ENCODE measurements at places on chromosomes 3 and 15.

- DNase-seq: no peak
Measured at GRCh38 chr3:149332771-149333170, 665 bp downstream of the TM4SF18 start.

DNA sequence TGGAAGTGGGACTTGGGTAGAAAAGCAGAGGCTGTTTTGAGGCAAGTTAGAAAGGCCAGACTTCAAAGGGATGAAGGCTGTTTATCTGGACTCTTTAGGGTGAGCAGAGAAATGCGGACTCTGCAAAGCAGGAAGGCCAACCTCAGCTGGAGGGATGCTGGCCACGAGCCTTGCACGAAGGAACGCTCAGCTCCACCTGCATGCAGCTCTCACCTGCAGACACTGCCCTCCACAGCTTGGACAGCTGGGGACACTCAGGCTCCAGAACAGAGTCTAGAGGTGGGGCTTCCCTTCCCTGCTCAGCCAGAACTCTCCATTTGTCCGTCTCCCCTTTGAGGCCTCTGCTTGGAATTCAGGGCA lies 229.7 kb downstream of the ADAMTS17 start:
- no peak for DNase-seq

DNA sequence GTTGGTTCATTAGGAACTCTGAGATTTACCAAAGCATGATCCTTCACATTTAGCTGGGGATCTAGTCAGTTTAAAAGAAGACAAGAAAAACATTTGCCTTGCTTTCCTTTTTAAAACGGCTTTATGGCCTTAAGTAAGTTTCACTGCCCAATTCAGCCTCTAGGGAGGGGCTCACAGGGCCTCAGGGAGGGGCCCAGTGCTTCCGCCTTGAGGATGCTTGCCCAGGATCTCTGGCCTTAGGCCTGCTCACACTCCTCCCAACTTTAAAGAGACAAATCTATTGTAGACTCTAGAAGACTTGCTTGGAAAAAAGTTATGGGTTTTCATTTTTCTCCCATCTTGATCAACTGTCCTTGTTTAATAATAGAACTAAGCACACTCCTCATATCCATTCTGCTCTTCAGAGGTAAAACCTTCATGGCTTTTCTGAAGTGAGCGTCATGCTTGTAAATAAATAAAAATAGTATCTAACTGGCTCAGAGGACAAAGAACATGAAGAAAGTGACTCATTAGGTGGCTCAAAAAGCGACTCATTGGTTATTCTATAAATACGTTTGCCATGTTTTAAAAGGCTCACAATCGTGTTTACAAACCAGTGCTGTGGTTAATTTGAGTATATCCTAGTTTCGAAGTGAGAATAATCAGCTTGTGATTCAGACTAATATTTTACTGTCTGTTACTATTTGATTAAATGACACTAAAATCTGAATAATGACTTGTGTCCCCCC lies 13.7 kb downstream of the PDHB start:
- DNase-seq: no peak

DNA sequence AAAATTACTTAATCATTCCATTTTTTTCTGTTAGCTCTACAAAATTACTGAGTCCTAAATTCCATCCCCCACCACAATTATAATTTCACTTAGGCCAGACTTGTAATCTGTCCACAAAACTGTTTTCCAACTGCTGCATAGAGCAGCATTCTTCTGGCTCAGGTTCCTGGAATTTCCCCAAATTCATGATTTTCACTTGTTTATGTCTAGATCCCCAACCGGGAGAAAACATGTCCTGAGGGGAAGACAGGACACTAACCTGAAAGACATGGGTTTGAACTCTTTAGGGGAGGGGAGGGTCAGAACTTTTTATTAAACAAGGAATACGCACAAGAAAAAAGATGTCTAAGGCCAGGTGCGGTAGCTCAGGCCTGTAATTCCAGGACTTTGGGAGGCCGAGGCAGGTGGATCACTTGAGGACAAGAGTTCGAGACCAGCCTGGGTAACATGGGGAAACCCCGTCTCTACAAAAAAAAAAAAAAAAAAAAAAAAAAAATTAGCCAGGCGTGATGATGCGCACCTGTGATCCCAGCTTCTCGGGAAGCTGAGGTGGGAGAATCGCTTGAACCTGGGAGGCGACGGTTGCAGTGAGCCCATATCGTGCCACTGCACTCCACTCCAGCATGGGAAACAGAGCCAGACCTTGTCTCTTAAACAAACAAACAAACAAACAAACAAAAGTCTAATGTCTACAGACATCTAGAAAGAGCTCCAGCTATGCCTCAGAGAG lies 1.5 kb downstream of the ETFA start:
- no peak for DNase-seq

DNA sequence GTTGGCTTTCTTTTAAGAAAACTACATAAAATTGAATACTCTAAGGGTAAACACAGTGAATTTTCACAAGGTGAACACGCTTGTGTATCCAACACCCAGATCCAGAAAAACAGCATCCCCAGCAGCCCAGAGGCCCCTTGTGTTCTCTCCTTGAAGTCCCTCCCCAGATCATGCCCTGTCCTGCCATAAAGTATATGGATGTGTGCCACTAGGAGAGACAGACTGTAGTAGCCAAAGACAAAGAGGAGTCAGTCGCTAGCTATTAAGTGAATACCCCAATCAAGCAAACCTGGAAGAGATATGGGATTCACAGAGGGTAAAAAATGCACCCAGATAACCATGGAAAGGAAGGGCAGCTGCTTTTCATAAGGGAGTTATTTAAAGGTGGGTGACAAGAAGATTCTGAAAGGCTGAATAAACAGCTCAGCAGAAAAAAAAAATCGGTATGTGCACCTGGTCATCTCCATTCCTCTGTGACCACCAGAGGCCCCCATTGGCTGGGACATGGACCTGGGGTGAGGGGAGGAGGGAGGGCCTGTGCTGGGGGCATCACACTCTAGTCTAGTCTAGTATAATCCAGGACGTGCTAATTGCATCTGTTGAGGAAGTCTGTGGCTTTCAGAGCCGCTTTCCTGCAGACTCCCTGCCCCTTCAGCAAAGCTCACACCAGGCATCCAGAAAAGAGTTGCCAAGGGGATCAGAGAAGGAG lies 167.3 kb upstream of the NDN start:
- DNase-seq: no peak

DNA sequence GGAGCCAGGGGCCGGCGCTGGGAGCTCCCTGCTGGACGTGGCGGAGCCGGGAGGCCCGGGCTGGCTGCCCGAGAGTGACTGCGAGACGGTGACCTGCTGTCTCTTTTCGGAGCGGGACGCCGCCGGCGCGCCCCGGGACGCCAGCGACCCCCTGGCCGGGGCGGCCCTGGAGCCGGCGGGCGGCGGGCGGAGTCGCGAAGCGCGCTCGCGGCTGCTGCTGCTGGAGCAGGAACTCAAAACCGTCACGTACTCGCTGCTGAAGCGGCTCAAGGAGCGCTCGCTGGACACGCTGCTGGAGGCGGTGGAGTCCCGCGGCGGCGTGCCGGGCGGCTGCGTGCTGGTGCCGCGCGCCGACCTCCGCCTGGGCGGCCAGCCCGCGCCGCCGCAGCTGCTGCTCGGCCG lies 1.5 kb downstream of the SMAD6 start:
- peak; percentile 17 for DNase-seq

- DNase-seq: peak; percentile 37
Measured at GRCh38 chr3:108099679-108100428, 9.0 kb upstream of the CD47 start.

DNA sequence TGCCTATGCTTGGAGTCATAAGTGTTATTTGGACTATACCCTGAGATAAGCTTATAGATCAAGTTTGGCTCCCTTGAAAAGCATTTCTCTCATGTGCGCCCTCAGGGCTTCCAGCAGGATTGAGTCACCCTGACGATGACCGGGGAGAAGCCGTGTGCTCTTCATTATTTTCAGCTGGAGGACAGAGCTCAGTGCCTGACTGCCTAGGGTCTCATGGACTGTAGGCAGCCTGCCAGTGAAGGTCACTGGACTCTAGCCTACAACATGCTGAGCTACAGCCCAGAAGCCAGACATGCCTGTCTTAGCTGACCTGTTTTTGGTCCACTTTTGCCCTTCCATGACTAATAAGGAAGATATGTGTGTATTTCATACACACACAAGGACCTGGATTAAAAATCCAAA lies 31.6 kb upstream of the NUDT16 start:
- DNase-seq: no peak

DNA sequence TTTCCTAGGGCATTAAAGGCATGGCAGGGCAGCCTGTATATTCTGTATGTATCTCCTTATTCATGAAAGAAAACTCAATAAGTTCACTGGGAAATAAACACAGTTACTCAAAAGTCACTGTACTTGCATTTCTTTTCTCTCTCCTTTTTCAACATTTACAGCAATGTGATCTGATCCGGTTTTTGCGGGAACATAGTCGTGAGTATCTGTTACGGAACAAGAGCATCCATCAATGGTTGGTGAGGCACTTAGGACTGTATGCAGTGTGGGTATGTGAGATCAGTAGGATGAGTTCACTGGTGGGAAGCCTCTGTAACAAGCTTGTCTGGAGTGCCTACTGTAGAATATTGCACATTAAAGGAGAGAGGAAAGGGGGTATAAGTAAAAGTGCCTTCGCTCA lies 80.7 kb downstream of the COL6A5 start:
- DNase-seq: no peak

DNA sequence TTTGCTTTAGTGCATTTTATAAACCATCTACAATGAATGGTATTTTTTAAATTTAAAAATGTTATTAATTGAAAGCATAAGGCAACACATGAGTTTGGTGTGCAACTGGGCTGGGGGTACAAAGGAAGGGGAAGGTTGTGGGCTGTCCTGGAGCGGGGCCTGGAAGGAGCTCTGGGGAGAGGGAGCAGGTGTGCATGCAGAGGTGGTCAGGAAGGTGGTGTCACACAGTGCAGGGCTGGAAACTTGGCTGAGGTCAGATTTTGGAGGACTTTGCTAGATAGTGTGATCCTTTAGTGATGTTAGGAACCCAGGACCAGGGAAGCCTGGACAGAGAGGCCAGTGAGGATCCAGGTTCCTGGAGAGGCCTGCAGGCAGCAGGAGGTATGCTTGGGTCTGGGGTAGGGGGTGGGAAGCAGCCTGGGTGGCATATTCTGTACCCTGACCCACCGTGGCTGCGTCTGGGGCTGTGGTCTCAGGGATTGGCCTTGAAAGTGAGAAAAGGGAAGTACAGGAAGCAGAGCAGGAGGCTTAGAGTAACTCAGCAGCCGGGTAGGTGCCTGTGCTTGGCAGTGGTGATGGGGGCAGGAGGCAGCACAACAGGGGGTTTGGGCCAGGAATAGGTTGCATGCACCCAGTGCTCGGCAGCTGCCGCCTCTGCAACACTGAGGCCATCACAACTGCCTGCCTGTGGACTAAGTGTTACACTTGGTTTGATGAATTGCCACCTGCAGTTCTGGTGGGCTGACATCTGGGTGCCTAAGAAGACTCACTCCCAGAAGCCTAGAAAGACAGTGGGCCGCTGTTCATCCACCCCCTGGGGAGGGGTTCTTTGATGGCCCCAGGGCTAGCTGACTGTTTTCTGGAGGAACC lies 33.0 kb downstream of the KY start:
- DNase-seq: no peak

DNA sequence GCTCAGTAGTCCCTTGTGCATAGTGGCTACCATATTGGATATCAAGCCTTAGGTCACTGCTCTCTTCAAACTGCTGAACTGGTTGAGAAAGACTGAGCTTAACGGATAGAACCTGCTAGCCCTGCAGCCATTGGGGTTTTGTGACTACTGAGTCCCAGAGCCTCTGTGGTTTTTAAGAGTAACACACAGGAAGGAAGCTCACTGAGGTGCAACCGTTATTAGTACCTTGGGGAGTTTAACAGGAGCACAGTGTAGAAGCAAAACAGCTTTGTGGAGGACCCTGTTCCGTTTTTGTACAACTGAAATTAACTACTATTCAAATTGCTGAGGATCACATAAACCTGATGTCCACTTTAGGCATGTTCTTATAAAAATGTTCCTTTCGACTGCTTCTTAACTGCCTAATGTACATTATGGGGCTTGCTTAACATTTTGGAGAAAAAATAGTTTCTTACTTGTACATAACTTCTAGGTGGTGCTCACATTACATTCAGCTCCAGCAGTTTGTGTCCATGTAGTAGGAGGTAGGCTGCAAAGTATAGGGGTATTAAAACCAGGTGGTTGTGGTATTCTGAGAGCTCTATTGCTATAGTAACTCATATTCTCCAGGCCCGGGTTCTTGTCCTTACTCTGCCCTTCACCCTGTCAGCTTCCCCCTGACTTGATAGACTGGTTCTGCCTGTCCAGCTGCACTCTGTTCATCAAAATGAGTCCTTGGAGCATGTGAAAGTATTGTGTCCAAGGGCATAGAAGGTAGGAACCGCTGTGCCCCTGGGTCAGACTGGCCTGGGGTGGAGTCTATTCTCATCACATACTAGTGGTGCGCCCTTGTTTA lies 17.3 kb downstream of the PXK start:
- DNase-seq: no peak

DNA sequence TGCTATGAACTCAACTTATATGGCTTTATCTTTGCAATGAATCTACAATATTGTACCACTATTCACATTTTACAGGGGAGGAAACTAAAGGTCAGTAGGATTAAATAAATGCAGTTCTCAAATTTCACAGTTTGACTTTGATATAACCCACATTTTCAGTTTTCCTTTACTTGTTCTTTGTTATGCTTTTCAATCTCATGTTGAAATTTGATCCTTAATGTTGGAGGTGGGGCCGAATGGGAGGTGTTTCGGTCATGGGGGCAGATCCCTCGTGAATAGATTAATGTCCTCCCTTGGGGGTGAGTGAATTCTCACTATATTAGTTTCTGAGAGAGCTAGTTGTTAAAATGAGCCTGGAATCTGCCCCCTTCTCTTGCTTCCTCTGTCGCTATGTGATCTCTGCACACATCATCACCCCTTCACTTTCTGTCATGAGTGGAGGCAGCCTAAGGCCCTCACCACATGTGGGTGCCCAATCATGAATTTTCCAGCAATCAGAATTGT lies 44.7 kb downstream of the CD200 start:
- DNase-seq: no peak

DNA sequence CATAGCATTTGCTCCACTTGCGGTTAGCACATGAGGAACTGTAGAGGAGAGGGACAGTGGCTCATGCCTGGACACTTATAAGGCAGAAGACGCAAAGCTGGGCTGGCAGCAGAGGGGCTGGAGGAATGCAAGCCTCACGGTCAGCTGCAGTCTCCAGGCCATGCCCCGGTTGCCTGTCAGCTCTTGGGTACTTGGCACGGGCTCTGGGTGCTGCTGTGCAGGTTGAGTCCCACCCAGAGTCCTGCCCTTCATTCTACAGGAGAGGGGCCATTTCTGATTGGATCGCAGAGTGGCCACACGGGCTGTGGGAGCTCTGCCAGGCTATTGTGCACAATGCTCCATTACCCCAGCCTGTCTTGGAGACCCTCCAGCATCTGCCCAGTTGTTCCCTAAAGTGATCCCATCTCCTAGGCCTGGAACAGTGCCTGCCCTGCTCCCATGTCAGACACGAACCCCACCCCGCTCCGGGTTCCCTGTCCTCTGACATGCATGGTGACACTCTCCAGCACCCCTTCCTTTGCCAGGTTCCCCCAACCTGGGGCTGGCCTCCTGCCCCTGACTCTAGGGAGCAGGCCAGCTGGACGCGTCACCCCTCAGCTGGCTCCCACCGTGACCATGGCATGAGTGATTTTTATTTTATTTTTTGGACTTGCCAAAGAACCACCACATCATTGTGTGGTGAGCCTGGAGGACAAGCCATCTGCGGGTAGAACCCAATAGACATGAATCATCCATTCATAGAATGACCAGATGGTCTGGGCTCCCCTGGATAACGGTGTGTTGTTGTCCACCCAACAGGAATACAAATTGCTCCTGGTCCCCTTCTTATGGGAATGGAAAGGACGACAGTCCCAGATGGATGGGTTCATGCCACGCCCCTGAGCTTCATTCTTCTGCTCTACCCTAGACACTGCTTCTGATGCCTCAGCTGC lies 51.0 kb upstream of the KLF13 start:
- no peak for DNase-seq

- DNase-seq: no peak
Measured at GRCh38 chr3:142723665-142723967, 218 bp upstream of the TRPC1 start.
